ENCODE measurements at places on chromosomes 5 and 9. TPM values are rescaled to one million over a fixed set of nuclear protein-coding genes. Genes with fewer than 3 reads are reported as not detected.

NTNG2 gene
- total RNA-seq, result not detected

PCDHGA2 gene
- 0.13 TPM for total RNA-seq

PCA3 gene
- total RNA-seq, result not detected

BHMT gene
- total RNA-seq, result not detected

NUDT12 gene
- total RNA-seq, result 13.3 TPM

DHFR gene
- 45.3 TPM for total RNA-seq

FRMPD1 gene
- not detected for total RNA-seq

IL4 gene
- not detected for total RNA-seq

OMD gene
- not detected for total RNA-seq

- DNase-seq, result no peak
Measured at GRCh38 chr5:36602704-36603321, 3.6 kb upstream of the SLC1A3 start.

DNA sequence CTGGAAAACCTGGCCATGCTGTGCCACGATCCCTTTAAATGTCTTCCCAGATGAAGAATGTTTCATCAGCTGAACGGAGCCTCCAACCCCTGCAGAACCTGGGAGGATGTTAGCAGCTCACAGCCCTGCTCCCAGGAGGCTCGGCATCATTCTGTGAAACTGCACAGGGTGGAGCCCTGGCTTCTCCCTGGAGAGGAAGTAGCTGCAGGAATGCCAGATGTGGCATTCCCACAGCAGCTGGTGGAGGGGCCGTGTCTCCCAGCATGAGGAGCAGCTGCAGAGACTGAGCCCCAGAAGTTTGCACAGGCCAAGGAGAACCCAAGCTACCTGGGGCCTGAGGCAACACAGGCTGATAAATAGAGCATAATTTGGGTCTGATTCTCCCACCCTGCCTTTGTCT lies 165.8 kb upstream of the MAP3K1 start:
- DNase-seq, result no peak

- DNase-seq, result no peak
Measured at GRCh38 chr5:102295534-102296177, 428 bp downstream of the SLCO4C1 start.

DNA sequence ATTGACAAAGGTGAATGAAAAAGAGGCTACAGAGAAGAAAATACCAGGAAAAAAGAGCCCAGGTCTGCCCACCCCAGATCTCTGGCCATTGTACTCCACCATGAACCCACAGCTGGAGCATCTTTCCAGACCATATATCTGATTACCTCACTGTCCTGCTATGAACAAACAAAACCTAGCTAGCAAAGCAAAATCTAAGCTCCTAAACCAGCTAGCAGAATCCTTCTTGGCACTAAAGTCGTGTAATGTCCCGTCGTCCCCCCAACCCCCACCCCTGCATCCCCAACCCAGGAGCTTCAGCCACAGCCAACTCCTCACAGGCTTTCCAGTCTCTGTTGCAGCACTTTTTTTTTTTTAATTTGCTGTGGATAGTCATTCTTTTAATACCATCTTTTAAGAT lies 2.5 kb downstream of the C1QTNF3 start:
- no peak for DNase-seq

DNA sequence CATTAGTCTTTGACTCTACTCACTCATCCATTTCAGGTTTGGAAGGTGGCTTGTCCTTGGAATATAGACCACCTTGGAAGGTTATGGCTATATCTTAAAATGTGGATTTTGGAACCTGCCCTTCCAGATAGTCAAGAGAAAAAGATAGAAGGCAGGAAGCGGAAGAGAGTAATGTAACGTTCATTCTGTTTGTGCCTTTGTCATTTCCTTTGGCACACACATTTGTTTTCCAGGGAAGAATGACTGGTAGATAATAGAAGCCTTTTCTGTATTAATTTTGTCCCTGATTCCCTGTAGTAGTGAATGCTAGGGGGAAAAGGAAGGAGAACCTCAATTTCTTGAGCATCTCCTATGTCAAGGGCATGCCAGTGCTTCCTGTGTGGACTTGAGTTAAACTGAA lies 54.7 kb downstream of the PPIC start:
- DNase-seq, result no peak

- no peak for DNase-seq
Measured at GRCh38 chr5:6752236-6752635, 39.0 kb downstream of the TENT4A start.

GRCh38 chr9:77460938-77461337 lies 187.2 kb downstream of the GNA14 start:
- DNase-seq, result no peak

DNA sequence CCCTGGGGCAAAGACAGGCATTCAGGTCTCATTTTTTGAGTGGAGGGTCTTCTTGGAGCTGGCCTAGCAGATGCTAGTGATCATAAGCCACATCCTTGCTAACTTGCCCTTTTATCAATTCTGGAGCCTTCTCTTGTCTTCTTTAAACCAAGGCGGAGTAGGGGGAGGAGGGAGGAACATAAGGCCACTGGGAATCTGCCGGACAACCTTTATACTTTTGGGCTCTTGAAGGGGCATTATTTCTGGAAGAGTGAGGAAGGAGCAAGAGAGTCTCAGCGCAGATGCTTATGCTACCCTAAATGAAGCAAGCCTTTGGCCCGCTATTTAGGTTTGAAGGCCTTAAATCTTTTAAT lies 2.0 kb downstream of the TMEFF1 start:
- DNase-seq, result no peak

GRCh38 chr9:113148781-113149510 lies 1.9 kb upstream of the SLC31A2 start:
- DNase-seq, result no peak

- no peak for DNase-seq
Measured at GRCh38 chr9:125992557-125992956, 245.4 kb downstream of the PBX3 start.
